ENCODE measurements at places on chromosomes 13 and 19.

GRCh38 chr13:20274466-20274865 lies 42.3 kb upstream of the GJB6 start:
- no peak for DNase-seq

- peak; percentile 92 for DNase-seq
Observed at GRCh38 chr19:42468273-42468796, 25.6 kb upstream of the CXCL17 start.

- DNase-seq: no peak
Observed at GRCh38 chr19:51029718-51030117, 3.3 kb upstream of the KLK11 start.

DNA sequence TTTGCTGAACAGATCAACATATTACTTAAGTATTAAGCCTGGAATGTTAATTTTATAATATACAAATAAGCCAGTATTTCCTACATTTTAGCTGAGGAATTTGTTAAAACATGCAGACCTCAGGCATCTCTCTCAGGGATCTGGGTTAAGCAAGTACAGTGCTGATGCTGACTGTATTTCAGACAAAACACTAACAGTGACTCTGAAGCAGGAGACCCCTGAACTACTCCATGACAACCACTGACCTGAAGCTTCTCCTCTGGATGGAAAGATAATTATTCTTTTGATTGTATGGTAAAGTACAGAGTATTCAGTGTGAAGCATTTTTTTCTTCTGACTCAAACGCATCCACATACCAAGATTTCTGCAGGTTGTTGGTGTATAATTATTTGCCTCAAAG lies 680.8 kb downstream of the LIG4 start:
- no peak for DNase-seq

GRCh38 chr19:13460045-13460444 lies 46.2 kb downstream of the CACNA1A start:
- no peak for DNase-seq

DNA sequence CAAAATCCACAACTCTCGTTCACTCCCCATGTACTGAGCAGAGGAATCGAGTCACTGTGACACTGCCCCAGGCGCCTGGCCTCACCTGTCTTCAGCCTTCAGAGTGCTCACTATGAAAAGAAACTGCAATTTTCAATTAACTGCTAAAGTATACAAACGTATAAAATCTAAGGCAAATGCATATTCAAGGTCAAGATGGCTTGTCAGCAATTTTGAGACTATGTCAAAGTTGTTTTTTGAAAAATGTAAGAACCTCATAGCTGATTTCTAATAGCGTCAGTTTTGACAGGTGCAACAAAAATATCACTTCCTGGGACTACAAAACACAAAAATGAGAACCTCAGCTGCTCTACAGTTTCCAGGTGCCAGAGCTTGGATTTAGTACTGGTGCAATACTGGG lies 31.4 kb downstream of the TUBGCP3 start:
- no peak for DNase-seq

All from cardiac fibroblast (primary cell).